ENCODE measurements at places on chromosomes 7 and 10. TPM values are rescaled to one million over a fixed set of nuclear protein-coding genes. Genes with fewer than 3 reads are reported as not detected.

Gene MALSU1
- 59.5 TPM for total RNA-seq

Gene HKDC1
- 0.61 TPM for total RNA-seq

Gene GRID2IP
- 0.26 TPM for total RNA-seq

Gene CLDN12
- 4.8 TPM for total RNA-seq

Gene HYCC1
- 72.6 TPM for total RNA-seq

Gene CALY
- not detected for total RNA-seq

Gene CUZD1
- total RNA-seq: 2.8 TPM

Gene PLEKHS1
- total RNA-seq: not detected

Gene SVOPL
- not detected for total RNA-seq

Gene FGF8
- not detected for total RNA-seq

Gene NPC1L1
- total RNA-seq: not detected

Gene ACTR3C
- 4.0 TPM for total RNA-seq

Gene CFAP70
- total RNA-seq: 0.38 TPM

DNA sequence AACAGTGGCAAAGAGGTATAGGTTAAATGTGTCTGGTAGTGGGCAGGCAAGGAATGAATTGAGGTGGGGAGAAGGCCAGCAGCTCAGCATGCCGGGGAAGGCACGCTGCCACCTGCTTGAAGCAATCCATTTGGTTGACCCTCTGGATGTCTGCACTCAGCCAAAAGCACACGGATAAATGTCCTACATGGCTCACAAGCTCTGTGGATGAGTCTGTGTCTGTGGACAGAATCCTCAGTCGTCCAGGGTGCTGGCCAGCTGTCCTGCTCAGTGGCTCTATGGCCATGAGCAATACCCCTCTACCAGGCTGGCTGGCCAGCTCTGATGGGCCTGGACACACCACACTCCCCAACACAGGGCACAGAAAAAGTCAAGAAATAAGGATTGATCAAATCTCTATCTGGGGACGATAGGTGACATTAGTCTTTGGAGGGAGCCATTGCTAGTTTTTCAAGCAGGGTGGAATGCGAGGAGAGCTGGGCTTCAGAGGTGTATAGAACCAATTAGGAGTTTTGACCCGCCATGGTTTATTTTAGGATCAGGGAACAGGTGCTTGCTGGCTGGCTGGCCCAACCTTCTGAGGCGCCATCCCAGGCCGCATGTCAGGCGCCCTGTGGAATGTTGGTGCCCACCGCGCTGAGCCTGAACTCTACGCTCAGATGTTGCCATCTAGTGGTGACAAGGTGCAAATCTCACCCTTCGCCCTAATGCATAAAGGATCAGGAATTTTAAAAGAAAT lies 493.4 kb downstream of the TNS3 start:
- no peaks in the 10 kb centered on the region for H3K27me3 ChIP-seq
- DNase-seq: no peak
- H3K4me3 ChIP-seq: no peak overlapping the region

DNA sequence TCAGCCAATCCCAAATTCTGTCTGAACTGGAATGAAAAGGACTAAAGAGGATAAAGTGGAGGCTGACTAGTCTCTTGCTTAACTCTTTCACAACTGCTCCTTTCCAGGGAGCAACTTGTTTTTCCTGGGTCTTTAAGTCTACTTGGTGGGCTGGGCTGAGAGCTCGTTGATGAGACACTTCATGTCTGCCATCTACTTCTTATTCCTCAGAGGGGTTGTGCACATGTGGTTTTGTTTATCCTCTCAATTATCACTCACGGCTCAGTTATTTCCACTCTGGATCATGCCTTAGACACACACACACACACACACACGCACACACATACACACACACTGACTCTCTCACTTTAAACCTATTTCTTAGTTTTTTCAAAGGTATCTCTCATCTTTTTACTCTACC lies 298.6 kb upstream of the MTPN start:
- DNase-seq: no peak
- H3K4me3 ChIP-seq: no peak overlapping the region
- no peaks in the 10 kb centered on the region for H3K27me3 ChIP-seq
- no peaks in the 10 kb centered on the region for H3K36me3 ChIP-seq
- no peak overlapping the region for H3K27ac ChIP-seq

GRCh38 chr7:146647445-146647844 lies 530.8 kb downstream of the CNTNAP2 start:
- DNase-seq: no peak
- no peak overlapping the region for H3K27ac ChIP-seq
- no peaks in the 10 kb centered on the region for H3K36me3 ChIP-seq

DNA sequence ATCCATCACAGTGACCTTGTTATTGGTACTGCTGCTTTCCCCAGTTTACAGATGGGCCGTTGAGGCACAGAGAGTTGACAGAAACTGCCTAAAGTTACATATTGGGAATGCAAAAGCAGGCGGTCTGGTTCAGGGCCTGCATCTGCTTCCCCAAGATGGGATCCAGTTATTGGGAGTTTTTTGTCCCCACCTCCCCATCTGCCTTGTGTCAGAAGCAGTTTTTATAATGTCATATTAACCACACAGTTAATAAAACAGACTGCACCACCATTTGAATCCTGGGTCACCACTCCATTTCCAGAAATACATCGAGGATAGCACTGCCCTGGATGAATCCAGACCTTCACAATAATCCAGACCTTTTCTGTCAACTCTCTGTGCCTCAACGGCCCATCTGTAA lies 67.9 kb downstream of the CELF2 start:
- H3K27ac ChIP-seq: no peak overlapping the region
- H3K36me3 ChIP-seq: peaks cover 1% of the 10 kb centered on the region
- no peak for DNase-seq
- no peak overlapping the region for H3K4me3 ChIP-seq
- H3K4me1 ChIP-seq: no peaks in the 10 kb centered on the region

- H3K36me3 ChIP-seq: no peaks in the 10 kb centered on the region
- H3K4me3 ChIP-seq: no peak overlapping the region
- DNase-seq: no peak
- H3K27me3 ChIP-seq: peaks cover 4% of the 10 kb centered on the region
These were observed 556.1 kb downstream of the DNAJB6 start for GRCh38 chr7:157892751-157893523.

GRCh38 chr10:59631237-59631636 lies 78.4 kb downstream of the SLC16A9 start:
- no peak overlapping the region for H3K4me3 ChIP-seq
- no peak overlapping the region for H3K27ac ChIP-seq
- H3K4me1 ChIP-seq: no peaks in the 10 kb centered on the region
- DNase-seq: no peak

DNA sequence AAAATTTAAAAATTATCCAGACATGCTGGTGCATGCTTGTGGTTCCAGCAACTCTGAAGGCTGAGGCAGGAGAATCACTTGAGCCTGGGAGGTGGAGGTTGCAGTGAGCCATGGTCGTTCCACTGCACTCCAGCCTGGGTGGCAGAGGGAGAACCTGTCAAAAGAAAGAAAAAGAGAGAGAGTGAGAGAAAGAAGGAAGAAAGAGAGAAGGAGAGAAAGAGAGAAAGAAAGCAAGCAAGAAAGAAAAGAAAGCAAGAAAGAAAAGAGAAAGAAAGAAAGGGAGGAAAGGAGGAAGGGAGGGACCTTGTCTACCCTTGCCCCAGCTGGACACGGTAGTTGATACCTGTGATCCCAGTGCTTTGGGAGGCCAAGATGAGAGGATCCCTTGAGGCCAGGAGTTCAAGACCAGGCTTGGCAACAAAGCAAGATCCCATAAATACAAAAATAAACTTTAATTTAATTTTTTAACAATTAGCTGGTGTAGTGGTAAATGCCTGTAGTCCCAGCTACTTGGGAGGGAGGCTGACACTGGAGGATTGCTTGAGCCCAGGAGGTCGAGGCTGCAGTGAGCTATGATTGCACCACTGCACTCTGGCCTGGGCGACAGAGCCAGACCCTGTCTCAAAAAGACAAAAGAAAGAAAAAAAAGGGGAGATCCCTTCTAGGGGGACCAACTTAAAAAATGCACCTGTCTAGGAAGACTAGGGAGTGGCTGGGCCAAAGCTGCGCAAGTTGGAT lies 9.2 kb downstream of the NYAP1 start:
- H3K36me3 ChIP-seq: no peaks in the 10 kb centered on the region
- H3K4me3 ChIP-seq: peak overlapping the region; percentile 43
- peaks cover 14% of the 10 kb centered on the region for H3K27me3 ChIP-seq
- H3K27ac ChIP-seq: no peak overlapping the region
- no peak for DNase-seq
- H3K4me1 ChIP-seq: peaks cover 7% of the 10 kb centered on the region

DNA sequence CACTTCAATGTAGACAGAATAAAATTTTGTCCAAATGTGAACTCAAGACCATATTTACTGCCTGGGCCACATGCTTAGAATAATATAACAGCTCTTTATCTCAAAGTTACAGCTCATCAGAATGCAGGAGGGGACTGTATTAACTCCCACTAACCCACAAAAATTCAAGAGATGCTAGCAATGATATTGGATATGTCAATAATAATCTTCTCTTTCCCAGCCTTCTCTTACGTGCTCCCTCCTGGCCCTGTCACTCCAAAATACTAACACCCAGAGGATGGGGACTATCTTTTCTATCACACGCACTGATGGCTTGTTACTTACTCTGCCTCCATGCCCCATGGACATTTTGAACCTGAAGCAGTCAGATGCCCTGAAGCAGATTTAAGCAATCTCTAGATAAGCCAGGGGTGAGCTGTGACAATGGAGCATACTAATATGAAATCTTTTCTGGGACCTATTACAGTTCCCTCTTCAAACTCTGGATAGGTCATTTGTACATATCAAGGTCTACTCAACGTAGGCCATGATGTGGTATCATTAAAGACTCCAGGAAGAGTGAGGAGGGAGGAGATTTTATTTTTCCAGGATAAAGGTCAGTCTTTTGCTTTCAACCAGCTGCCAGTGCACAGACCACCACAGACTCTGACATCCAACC lies 803.0 kb downstream of the GRM8 start:
- no peaks in the 10 kb centered on the region for H3K4me1 ChIP-seq
- no peak for DNase-seq
- H3K36me3 ChIP-seq: no peaks in the 10 kb centered on the region
- H3K4me3 ChIP-seq: no peak overlapping the region

GRCh38 chr7:30168835-30169573 lies 34.2 kb downstream of the MTURN start:
- H3K27me3 ChIP-seq: peaks cover 6% of the 10 kb centered on the region
- H3K4me1 ChIP-seq: peaks cover 6% of the 10 kb centered on the region
- no peaks in the 10 kb centered on the region for H3K36me3 ChIP-seq

- H3K4me1 ChIP-seq: peaks cover 32% of the 10 kb centered on the region
- H3K4me3 ChIP-seq: no peak overlapping the region
- H3K27ac ChIP-seq: no peak overlapping the region
- no peak for DNase-seq
These were observed 114.7 kb upstream of the FAM133B start for GRCh38 chr7:92704858-92705257.

GRCh38 chr10:4450981-4451908 lies 374.8 kb upstream of the AKR1E2 start:
- DNase-seq: no peak
- H3K27me3 ChIP-seq: peaks cover 1% of the 10 kb centered on the region
- H3K4me1 ChIP-seq: peaks cover 3% of the 10 kb centered on the region
- no peak overlapping the region for H3K4me3 ChIP-seq
- H3K27ac ChIP-seq: no peak overlapping the region

- peaks cover 5% of the 10 kb centered on the region for H3K4me1 ChIP-seq
- H3K27me3 ChIP-seq: no peaks in the 10 kb centered on the region
- DNase-seq: no peak
- H3K36me3 ChIP-seq: no peaks in the 10 kb centered on the region
- no peak overlapping the region for H3K27ac ChIP-seq
These were observed 56.2 kb upstream of the IGFBP3 start for GRCh38 chr7:45977256-45977780.

DNA sequence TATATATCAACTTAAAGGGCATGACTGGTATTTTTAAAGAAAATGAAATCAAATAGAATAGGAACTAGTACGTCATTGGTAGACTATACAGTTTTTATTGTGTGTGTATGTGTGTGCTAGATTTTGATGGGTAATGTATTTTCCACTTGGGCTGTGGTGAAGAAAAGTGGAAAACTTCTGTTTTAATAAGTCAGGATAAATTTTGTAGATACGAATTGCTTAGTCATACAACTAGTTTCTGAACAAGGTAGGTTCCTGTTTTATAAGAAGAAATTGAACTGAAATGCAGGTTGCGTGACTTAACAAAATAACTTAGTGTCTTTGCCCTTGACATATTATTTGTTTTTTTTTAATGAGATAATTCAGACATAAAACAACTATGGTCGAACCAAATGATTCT lies 24.3 kb downstream of the UBN2 start:
- no peaks in the 10 kb centered on the region for H3K27me3 ChIP-seq
- peaks cover 18% of the 10 kb centered on the region for H3K36me3 ChIP-seq
- H3K4me1 ChIP-seq: peaks cover 2% of the 10 kb centered on the region
- H3K27ac ChIP-seq: no peak overlapping the region
- no peak for DNase-seq
- H3K4me3 ChIP-seq: no peak overlapping the region

GRCh38 chr7:137282043-137282442 lies 61.5 kb downstream of the PTN start:
- no peaks in the 10 kb centered on the region for H3K4me1 ChIP-seq
- H3K27ac ChIP-seq: no peak overlapping the region
- no peaks in the 10 kb centered on the region for H3K36me3 ChIP-seq

DNA sequence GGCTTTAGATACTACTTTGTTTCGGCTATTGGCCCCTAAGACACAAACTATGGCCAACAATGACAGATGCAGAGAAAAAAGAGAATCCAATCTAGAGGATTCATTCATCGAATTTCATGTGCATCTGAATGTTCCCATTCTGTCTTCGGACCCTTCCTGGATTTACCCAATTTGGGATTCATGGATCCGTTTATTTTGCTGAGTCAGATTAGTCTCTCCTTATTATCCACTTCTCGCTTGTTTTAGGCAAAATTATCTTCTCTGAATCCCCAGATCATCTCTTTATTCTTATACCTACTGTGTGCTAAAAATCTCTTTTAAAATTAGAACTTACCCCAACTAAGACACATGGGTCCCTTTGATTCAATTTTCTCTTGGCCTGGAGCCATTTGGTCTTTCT lies 6.5 kb downstream of the TRPV6 start:
- DNase-seq: no peak
- H3K27ac ChIP-seq: no peak overlapping the region
- no peaks in the 10 kb centered on the region for H3K4me1 ChIP-seq

- peaks cover 4% of the 10 kb centered on the region for H3K27me3 ChIP-seq
- no peak overlapping the region for H3K27ac ChIP-seq
- no peak for DNase-seq
- no peak overlapping the region for H3K4me3 ChIP-seq
- peaks cover 2% of the 10 kb centered on the region for H3K4me1 ChIP-seq
These were observed 133.1 kb downstream of the NRCAM start for GRCh38 chr7:108322925-108323832.

- DNase-seq: no peak
- H3K36me3 ChIP-seq: no peaks in the 10 kb centered on the region
- H3K27me3 ChIP-seq: no peaks in the 10 kb centered on the region
These were observed 33.9 kb downstream of the AKR1C8 start for GRCh38 chr10:5151076-5151475.

DNA sequence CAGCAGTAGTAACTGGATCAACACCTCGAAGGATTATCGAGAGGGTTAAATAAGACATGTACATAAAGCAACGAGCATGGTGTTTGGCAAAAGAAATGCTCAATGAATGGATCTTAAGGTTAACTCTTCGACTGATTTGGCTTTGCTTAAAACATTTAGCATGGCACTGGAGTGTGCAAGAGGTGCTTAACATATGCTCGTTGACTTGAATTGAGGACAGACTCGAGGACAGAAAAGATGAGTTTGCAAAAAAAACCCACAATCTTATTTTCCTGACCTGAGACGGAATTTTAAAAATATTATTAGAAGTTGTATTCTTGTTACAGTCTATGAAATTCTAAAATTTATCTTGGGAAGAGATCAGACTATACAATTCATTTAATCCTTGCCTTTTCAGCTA lies 49.4 kb upstream of the ST8SIA6 start:
- H3K27me3 ChIP-seq: peaks cover 3% of the 10 kb centered on the region
- no peak for DNase-seq
- H3K4me1 ChIP-seq: peaks cover 21% of the 10 kb centered on the region
- no peak overlapping the region for H3K27ac ChIP-seq
- no peak overlapping the region for H3K4me3 ChIP-seq

Measured in activated CD8-positive, alpha-beta memory T cell treated with anti-CD3 and anti-CD28 coated beads, Interleukin-2, amount 10 ng/mL, durations not matched to agents 7 days and 5 days (primary cell).